ENCODE measurements at places on chromosomes 12 and 14.

DNA sequence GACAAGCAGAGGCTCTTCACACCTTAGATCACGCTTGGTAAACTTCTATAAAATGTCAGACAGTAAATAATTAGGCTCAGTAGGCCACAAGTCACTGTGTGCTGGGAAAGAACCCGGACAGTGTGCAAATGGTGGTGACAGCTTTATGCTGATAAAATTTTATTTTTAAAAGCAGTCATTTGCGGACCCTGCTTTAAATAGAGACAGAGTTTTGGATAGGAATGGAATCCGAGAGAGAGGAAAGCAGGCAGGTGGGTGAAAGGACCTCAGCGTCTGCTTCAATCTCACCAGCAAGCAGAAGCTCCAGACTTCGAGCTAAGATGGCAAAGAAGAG is 21.4 kb downstream of the ANKLE2 start:
- no peaks in the 10 kb centered on the region for H3K4me1 ChIP-seq
- H3K36me3 ChIP-seq, result peaks cover 87% of the 10 kb centered on the region
- no peaks in the 10 kb centered on the region for H3K27me3 ChIP-seq
- H3K27ac ChIP-seq, result no peak overlapping the region
- DNase-seq, result no peak

GRCh38 chr12:75782069-75782581 is 249.5 kb downstream of the PHLDA1 start:
- no peak overlapping the region for H3K27ac ChIP-seq
- no peaks in the 10 kb centered on the region for H3K4me1 ChIP-seq
- no peak overlapping the region for H3K4me3 ChIP-seq
- no peaks in the 10 kb centered on the region for H3K36me3 ChIP-seq

- H3K27ac ChIP-seq, result no peak overlapping the region
- H3K4me3 ChIP-seq, result no peak overlapping the region
- no peaks in the 10 kb centered on the region for H3K4me1 ChIP-seq
- no peak for DNase-seq
- H3K36me3 ChIP-seq, result no peaks in the 10 kb centered on the region
Measured at GRCh38 chr12:41962171-41962572, 182.5 kb downstream of the GXYLT1 start.

DNA sequence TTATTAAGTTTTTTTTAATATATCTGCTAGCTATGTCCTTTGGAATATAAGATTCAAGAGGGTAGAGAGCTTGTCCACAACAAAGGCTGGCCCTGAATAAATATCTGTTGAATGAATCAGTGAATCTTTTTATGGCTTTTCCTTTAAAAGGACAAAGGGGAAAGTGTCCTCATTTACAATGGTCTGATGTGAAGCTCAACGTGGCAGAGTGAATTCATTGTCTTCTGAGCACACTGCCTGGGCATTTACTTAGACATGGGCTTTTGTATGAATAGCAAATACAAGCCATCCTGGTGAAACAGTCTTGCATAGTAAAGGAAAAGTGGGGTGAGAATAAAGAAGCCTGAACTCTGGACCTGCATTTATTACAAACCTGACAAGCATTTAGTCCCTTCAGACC is 201.2 kb downstream of the NELL2 start:
- no peaks in the 10 kb centered on the region for H3K27me3 ChIP-seq
- H3K36me3 ChIP-seq, result no peaks in the 10 kb centered on the region
- no peaks in the 10 kb centered on the region for H3K4me1 ChIP-seq
- H3K4me3 ChIP-seq, result no peak overlapping the region
- DNase-seq, result no peak
- H3K27ac ChIP-seq, result no peak overlapping the region

DNA sequence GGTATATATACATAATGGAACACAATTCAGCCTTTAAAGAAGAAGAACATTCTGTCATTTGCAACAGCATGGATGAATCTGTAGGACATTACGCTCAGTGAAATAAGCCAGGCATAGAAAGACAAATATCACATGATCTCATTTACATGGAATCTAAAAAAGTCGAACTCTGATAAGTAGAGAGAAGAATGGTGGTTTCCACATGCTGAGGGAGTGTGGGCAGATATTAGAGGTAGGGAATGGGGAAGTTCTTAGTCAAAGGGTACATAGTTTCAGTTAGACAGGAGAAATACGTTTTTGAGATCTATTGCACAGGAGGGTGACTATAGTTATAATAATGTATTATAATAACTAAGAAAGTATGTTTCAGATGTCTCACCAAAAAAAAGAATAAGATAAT is 71.4 kb downstream of the ADAMTS20 start:
- no peak overlapping the region for H3K27ac ChIP-seq
- no peak for DNase-seq
- H3K36me3 ChIP-seq, result no peaks in the 10 kb centered on the region
- no peaks in the 10 kb centered on the region for H3K27me3 ChIP-seq
- H3K4me3 ChIP-seq, result no peak overlapping the region

DNA sequence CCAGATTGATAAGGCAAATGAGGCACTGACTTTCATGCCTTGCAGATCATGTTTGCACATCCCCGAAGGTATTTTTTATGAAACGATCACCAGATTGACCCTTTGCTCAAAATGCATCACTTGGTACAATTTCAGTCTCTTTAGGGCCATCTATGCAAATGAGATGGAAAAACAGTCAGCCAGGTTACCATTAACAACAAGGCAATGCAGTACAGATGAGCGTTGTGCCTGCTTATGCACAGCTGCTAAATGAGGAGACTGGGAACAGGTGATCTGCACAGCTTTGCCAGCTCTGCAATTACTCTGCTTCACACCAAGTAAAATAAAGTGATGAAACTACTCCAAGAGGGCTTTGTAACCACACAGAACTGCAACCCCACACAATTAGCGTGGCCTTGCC is 26.1 kb upstream of the PLEKHG7 start:
- no peaks in the 10 kb centered on the region for H3K36me3 ChIP-seq
- H3K27me3 ChIP-seq, result no peaks in the 10 kb centered on the region
- no peak overlapping the region for H3K4me3 ChIP-seq

- no peak overlapping the region for H3K4me3 ChIP-seq
- no peak for DNase-seq
- H3K27ac ChIP-seq, result no peak overlapping the region
- no peaks in the 10 kb centered on the region for H3K4me1 ChIP-seq
- no peaks in the 10 kb centered on the region for H3K27me3 ChIP-seq
- no peaks in the 10 kb centered on the region for H3K36me3 ChIP-seq
Measured at GRCh38 chr12:57151741-57152630, 4.6 kb upstream of the LRP1-AS start.

DNA sequence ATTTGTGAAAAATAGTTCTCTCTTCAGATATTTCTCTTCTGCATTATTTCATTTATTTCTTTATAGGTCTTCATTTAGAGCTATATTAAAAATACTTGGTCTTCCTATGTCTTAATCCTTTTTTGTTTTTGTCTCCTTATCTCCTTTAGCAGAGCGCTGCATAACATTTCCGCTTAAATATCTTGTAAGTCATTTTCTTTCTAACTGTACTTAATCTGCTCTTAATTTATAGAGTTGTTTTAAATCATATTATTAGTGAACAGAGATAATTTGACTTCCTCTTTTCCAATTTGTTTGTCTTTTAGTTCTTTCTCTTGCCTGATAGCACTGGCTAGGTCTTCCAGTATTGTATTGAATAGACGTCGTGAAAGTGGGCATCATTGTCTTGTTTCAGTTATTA is 18.0 kb downstream of the LUM start:
- H3K4me1 ChIP-seq, result no peaks in the 10 kb centered on the region
- no peak for DNase-seq
- H3K4me3 ChIP-seq, result no peak overlapping the region
- no peaks in the 10 kb centered on the region for H3K36me3 ChIP-seq
- H3K27ac ChIP-seq, result no peak overlapping the region
- H3K27me3 ChIP-seq, result no peaks in the 10 kb centered on the region

- no peak overlapping the region for H3K4me3 ChIP-seq
- H3K36me3 ChIP-seq, result no peaks in the 10 kb centered on the region
- no peaks in the 10 kb centered on the region for H3K27me3 ChIP-seq
- H3K27ac ChIP-seq, result no peak overlapping the region
Measured at GRCh38 chr12:63470161-63470560, 198.1 kb downstream of the DPY19L2 start.

DNA sequence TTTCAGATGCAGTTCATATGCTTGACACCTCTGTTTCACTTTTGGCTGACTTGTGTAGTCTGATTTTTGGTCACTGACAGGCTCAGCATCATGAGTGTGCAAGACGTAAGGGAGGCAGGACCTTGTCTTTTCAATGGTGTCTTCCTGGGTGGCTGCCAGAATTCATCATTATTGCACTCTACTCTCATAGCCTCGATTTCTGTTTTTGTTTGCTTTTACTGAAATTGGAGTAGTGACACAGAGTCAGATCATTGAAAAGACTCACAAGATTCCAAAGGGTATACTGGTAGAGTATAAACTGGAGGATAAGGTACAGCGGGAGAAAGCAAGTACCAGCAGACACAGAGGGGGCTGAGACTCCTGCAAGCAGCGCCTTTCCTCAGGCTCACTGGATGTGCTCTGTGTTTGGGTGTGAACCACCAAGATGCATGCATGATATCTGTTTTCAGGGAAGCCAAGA is 126.3 kb upstream of the FGD4 start:
- peak overlapping the region; percentile 21 for H3K4me3 ChIP-seq
- H3K36me3 ChIP-seq, result no peaks in the 10 kb centered on the region
- no peaks in the 10 kb centered on the region for H3K27me3 ChIP-seq

GRCh38 chr14:52862632-52863333 is 71.4 kb upstream of the GNPNAT1 start:
- H3K4me3 ChIP-seq, result no peak overlapping the region
- H3K27me3 ChIP-seq, result peaks cover 2% of the 10 kb centered on the region
- no peaks in the 10 kb centered on the region for H3K4me1 ChIP-seq
- DNase-seq, result no peak
- H3K36me3 ChIP-seq, result no peaks in the 10 kb centered on the region
- no peak overlapping the region for H3K27ac ChIP-seq

- H3K27ac ChIP-seq, result no peak overlapping the region
- no peak overlapping the region for H3K4me3 ChIP-seq
- H3K36me3 ChIP-seq, result no peaks in the 10 kb centered on the region
- no peak for DNase-seq
Measured at GRCh38 chr14:58882577-58883018, 244.8 kb downstream of the DACT1 start.

GRCh38 chr14:31189346-31190218 is 18.0 kb downstream of the HECTD1 start:
- no peak for DNase-seq
- H3K36me3 ChIP-seq, result peaks cover 23% of the 10 kb centered on the region
- no peak overlapping the region for H3K4me3 ChIP-seq
- H3K4me1 ChIP-seq, result no peaks in the 10 kb centered on the region
- no peaks in the 10 kb centered on the region for H3K27me3 ChIP-seq

All from CD4-positive, CD25-positive, alpha-beta regulatory T cell (primary cell).